ENCODE measurements at places on chromosomes 13 and 19.

DNA sequence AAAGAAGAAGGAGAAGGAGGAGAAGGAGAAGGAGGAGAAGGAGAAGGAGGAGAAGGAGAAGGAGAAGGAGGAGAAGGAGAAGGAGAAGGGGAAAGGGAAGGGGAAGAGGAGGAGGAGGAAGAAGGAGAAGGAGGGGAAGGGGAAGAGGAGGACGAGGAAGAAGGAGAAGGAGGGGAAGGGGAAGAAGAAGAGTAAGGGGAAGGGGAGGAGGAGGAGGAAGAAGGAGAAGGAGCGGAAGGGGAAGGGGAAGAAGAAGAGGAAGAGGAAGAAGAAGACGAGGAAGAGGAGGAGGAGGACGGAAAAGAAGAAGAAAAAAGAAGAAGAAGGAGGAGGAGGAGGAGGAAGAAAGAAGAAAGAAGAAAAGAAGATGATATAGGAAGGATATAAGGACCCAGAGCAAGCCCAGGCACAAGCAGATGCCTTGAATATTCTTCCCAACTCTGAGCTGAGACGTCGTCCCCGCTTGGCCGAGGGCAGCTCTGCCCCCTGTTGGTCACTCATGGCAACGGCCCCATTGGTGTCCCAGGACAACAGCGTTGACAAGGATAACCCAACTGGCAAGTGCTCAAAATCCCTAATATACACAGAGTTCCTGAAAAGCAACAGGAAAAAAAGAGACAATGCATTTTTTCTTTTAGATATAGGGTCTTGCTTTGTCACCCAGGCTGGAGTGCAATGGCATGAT lies 30.6 kb upstream of the IGSF23 start:
- DNase-seq: no peak

GRCh38 chr13:20550799-20551198 lies 16.2 kb upstream of the IFT88 start:
- no peak for DNase-seq

DNA sequence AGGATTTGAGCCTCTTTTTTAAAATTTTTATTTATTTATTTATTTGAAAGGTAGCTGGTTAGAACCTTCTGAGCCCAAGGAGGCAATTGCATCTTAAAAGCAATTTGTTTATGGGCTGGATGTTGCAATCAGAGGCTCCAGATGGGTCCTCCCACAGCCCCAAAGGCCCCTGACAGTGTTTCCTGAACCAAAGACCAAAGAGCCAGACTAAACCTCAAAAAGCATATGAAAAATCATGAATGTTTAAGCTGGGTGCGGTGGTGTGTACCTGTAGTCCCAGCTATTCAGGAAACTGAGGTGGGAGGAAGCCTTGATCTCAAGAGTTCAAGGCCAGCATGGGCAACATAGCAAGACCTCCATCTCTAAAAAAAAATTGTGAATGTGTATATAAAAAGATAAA lies 67.8 kb upstream of the RGCC start:
- DNase-seq: no peak

GRCh38 chr13:90787007-90787406 lies 560.5 kb upstream of the MIR17HG start:
- no peak for DNase-seq

DNA sequence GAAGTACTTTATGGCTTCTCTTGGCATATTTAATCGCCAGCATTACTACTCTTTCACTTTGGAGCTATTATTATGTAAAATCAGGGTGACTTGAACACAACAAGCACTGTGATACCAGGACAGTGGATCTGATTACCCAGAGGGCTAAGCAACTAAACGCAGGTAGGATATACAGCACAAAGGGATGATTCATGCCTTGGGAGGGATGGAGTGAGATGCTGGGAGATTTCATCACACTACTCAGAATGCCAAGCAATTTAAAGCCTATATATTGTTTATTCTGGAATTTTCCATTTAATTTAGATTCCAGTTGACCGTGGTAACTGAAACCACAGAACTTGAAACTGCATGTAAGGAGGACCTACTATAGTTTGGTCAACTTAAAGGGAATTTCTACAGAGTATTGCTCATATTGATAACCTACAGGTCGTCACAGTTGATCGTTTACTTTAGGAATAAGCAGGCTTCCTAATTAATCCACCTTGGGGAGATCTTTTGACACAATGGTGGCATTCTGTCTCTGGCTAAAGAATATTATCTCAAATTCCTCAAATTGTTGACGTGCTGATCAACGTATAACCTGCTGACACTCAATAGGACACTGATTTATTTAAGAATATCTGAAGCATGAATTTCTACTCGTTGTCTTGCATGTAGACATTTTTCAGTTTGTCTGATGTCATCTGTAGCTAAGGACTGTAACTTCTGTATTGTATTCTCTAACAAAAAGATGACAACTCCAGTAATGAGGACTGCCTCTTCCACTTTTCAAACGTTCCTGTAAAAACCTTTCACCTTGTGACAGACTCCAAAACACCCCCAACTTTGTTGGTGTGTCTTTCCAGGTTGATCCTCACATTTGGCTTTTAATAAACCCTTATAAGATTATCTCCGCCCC lies 254.2 kb downstream of the GPC5 start:
- no peak for DNase-seq

DNA sequence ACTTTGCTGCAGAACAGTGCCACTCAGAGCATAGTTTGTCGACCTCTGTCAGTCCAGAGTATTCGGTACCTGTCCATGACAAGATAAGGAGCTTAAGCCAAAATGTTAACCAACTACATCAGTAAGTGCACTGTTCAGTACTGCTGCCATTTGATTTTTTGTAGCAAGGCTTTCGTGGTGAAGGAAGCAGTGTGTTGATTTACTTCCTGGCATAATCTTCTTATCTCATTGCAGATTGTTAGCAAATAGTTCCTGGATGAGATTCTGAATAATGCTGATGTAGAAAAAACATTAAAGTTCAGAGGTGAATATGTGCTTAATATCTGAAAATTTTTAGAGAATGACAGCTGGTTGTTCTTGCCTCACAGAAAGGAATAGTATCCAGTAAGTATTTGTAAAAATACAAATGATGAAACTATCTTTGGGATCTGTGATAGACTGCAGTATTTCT lies 85.7 kb downstream of the LRRC63 start:
- no peak for DNase-seq

Data from frontal cortex (tissue), 4 donors.